Inflammatory macrophage treated with lipopolysaccharide for 1 hour (primary cell): ENCODE measurements at places on chromosomes 3 and 15.

GRCh38 chr15:76328106-76328696 lies 8.4 kb upstream of the ISL2 start:
- DNase-seq = no peak

GRCh38 chr3:186870421-186871201 lies 28.1 kb downstream of the ADIPOQ start:
- DNase-seq = no peak

DNA sequence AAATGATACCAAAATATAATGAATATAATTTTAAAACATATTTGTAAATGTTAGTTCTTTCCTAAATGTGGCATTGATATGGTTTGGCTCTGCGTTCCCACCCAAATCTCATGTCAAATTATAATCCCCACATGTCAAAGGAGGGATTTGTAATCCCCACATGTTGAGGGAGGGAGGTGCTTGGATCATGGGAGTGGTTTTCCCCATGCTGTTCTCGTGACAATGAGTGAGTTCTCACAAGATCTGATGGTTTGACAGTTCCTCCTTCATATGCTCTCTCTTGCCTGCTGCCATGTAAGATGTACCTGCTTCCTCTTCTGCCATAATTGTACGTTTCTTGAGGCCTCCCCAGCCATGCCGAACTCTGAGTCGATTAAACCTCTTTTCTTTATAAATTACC lies 12.0 kb downstream of the CGGBP1 start:
- no peak for DNase-seq

DNA sequence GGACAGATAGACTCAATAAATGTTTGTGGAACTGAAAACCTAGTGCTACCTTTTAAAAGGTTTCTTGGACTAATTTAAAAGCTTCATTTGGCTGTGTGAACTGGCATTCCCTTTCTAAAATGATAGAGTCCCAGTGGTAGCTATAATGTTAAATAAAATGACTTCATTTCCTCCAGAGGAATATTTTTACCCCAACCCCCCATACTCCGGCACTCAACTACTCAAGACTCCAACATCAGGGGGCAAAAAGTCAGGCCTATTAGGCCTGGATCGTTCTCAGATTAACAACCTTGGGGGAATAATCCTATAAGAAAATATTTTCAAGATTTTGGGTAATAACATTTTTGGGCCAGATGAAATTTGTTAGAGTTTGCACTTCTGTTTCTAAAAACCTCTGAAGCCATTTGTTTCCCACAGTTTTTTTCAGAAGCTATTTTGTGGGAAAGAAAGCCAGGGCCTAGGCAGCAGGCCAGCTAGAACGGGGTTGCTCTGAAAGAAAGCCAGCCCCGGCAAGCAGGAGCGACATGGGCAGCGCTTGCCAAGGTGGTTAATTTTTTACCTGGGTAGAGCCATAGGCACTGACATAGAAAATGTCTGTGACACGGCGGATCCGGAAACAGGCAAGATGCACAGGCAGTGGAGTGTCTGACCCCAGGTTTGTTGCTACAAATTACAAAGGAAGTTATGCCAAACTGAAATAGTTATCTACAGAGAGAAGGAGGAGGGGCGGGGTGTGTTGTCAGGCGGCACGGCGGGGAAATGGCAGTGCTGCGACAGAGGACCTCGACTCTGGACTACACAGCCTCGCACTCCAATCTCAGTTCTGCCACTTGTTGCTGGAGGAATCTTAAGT lies 84.6 kb downstream of the MAGI1 start:
- DNase-seq = no peak

GRCh38 chr3:190217081-190217480 lies 96.4 kb upstream of the P3H2 start:
- peak; percentile 81 for DNase-seq

- DNase-seq = no peak
These were observed 502.9 kb upstream of the THBS1 start for GRCh38 chr15:39078026-39078425.

GRCh38 chr3:50815844-50816243 lies 141.1 kb downstream of the DOCK3 start:
- DNase-seq = no peak

GRCh38 chr3:149639093-149639486 lies 18.7 kb downstream of the WWTR1 start:
- DNase-seq = no peak

DNA sequence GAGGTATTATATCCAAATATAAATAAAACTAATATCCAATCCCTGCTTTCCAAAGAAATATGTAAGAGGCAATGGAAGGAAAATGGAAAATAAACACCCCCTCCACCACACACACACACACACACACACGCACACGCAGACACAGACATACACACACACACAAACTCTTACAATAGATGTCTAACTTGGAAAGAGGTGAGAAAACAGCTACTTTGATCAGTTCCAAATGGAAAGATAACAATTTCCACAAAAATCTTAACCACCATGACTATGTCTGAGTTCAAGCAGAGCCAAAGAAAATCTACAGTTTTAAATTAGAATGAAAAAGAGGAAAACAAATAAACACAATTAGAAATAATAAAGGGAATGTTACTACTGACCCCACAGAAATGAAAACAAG lies 285.3 kb upstream of the TGFBR2 start:
- no peak for DNase-seq

DNA sequence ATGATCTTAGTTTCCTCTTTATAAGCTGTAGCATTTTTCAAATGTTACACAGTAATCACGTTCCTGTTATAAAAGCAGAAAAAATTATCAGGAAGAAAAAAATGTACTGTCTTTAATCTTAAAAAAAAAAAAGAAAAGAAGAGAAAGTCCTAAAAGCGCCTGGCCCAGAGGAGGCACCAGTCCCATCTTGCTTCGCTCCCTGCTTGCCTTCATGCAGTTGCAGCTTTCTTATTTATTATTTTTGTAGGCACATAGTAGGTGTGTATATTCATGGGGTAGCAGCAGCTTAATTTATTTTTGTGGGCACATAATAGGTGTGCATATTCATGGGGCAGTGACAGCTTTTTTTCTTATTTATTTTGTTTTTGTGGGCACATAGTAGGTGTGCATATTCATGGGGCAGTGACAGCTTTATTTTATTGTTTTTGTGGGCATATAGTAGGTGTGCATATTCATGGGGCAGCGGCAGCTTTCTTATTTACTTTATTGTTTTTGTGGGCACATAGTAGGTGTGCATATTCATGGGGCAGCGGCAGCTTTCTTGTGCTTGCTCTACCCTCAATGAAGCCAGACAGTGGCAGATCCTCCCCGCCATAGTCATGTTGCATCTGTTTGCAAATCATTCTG lies 5.5 kb upstream of the EHD4 start:
- no peak for DNase-seq

DNA sequence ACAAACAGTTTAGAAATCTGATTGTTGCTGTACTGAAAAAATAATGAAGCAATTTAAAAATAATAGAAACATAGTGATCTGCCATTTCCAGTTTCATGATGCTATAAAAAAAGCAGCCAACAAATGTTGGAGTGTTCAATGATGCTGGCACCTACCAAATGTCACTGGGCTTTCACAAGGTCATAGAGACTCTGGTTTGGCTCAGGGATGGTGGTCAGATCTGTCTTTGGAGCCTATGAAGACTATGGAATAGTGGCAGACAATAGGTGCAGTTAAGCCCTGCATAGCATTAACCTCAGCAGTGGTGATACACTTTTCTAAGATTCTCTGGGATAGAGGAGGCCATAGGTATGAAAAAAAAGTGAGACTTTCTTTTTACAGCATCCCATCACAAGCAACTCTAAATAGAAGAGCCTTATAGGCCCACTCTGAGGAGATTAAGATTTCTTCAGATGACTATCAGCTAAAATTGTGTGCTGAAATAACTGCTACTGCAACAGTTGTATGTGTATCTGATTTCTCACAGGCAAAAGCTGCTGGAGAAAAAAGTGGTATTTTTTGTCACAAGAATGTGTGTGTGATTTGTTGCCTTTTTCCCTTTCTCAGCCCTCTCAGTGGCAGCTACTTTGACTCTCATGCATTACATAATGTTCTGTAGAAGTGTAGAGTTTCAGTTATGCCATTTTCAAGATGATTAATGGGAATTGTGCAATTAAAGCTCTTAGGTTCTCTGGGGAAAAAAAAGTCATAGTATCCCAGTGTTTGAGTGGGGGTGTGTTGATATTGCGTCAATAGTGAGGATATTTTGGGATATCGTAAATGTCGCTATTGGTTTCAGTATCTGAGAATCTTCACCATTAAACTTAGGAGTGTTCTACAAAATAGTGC lies 137.4 kb downstream of the MBNL1 start:
- DNase-seq = peak; percentile 96

DNA sequence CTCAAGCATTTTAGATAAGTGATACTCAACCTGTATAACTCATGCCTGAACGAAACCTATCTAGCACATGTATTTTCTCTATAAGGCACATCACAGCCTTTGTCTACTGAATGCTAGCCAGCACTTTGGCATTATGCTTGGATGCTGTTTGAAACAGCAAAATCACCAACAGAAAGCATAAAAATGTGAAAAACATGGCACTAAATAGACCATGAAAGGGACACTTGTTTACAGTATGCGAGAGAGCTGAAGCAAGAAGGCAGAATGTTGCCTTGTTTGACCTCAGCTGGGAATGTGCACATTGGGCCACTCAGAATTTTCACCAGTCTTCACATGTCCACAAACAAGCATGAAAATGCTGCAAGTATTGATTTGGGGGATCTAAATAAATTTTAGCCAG lies 59.5 kb downstream of the MINDY2 start:
- no peak for DNase-seq

- no peak for DNase-seq
These were observed 27.4 kb downstream of the ECT2 start for GRCh38 chr3:172777901-172778300.

GRCh38 chr3:8873740-8874139 lies 89.5 kb downstream of the RAD18 start:
- DNase-seq = no peak

DNA sequence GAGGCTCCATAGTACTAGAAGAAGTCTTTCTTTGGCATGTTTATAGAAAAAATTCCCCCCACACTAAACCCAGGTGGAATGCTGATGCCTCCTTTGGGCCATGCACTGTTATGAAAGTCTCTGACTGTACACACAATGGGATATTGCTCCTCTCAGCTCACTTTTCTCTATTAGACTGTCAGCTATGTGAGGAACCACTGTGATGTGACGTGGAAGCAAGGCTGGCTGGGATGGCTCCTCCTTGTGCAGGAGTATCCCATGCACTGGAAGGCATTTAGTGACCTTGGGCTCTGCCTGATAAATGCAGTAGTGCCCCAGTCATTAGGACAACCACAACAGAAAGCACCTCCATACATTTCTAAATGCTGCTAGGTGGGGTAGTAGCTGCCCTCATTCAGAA lies 5.7 kb upstream of the FRMD4B start:
- no peak for DNase-seq

- DNase-seq = peak; percentile 71
These were observed 63.7 kb downstream of the DCLK3 start for GRCh38 chr3:36700537-36701248.

GRCh38 chr15:70538278-70538677 lies 225.1 kb downstream of the UACA start:
- DNase-seq = no peak

DNA sequence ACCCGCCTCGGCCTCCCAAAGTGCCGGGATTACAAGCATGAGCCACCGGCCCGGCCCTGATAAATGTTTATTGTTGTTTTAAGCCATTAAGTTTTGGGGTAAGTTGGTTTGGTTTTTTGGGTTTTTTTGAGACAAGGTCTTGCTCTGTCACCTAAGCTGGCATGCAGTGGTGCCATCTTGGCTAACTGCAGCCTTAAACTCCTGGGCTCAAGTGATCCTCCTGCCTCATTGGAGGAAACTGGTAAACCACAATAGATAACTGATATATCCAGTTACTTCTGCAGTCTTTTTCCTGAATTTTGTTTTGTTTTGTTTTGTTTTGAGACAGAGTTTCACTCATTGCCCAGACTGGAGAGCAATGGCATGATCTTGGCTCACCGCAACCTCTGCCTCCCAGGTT lies 4.2 kb downstream of the SLC25A20 start:
- DNase-seq = no peak

GRCh38 chr3:174495928-174496327 lies 363.2 kb upstream of the NAALADL2 start:
- no peak for DNase-seq

DNA sequence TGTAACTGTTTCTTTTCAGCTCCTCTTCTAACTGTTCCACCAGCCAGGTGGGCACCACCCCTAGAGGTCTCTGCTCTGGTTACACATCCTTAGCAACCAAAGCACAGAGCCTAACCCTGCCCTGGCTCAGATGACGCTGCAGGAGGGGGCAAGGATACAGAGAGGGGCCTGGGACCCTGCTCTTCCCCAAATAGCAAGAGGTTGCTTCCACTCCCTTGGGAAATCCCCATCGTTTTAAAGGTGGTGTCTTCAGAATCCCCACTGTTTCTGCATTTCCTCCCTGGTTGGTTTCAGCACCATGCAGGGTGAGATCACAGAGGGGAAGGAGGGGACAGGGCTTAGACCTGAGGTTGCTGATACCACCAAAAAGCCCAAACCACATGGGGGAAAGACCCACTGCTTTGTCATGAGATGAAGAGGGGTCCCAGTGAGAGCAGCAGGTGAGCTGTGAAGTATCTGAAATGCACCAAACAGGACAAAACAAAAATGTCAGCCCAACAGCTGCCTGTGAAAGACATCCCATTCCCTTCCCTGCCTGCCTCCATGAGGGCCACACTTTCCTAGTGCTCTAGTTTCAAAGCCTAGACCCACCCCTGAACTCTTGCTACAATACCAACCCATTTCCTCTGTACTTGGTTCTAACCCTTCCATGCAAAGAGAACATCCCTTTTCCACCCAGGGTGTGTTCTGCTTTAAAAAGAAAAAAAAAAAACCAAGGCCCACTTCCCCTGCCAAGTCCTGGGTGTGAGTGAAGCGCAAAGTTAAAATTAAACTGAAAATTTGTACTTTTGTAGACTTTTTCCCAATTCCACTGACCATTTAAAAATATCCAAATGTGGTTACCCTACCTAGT lies 29.0 kb downstream of the ANP32A start:
- peak; percentile 88 for DNase-seq

GRCh38 chr3:135329479-135329878 lies 534.4 kb downstream of the EPHB1 start:
- DNase-seq = no peak

GRCh38 chr3:152400887-152401286 lies 132.2 kb downstream of the MBNL1 start:
- no peak for DNase-seq

GRCh38 chr15:53869806-53870073 lies 108.5 kb upstream of the UNC13C start:
- DNase-seq = no peak

- DNase-seq = no peak
These were observed 504.6 kb upstream of the NECTIN3 start for GRCh38 chr3:110567029-110567428.

DNA sequence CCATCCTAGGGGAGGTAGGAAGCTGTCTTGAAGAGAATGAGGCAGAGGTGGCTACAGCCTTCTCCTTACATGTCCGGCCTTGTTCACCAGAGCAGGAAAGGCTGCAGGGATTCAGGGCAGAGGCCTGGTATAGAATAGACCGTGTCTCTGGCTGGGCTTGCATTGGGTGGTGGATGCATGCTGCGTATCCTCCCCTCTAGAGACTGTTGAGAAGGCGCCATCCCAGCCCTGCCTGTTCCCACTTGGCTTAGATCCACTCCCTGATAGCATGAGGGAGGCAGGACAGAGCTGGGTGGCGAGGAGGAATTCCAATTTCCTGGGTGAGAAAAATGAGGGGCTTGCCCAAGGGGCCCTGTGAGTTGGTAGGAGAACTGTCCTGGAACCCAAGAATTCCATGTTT lies 57.5 kb downstream of the CORO2B start:
- DNase-seq = no peak

- no peak for DNase-seq
These were observed 98.4 kb upstream of the BCL6 start for GRCh38 chr3:187843654-187844053.

- DNase-seq = peak; percentile 3
These were observed 339.7 kb downstream of the MECOM start for GRCh38 chr3:169323578-169324451.

GRCh38 chr3:69442771-69443311 lies 57.0 kb upstream of the FRMD4B start:
- peak; percentile 34 for DNase-seq
